GM12891 (cell line): ENCODE measurements at places on chromosomes 4 and X.

DNA sequence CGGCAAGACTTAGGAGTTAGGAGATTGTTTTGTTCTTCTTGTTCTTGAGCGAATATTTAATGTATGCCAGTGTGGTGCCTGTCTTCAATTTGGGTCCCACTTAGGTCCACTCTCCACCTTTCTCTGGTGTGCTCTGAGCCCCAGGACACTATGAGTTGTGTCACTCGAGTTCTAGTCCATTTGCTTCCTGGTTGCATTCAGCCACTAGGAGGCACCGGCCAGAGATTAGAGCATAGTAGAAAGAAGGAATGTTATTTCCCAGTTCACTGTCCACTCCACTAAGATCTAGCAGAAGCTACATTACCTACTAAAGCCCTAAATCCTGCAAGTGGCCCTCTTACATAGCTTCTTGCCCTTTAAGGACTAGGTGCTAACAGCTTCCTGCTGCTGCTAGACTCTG is 326.9 kb downstream of the NAF1 start:
- DNase-seq, result no peak

GRCh38 chrX:13330446-13330845 is 10.6 kb upstream of the ATXN3L start:
- DNase-seq, result no peak

DNA sequence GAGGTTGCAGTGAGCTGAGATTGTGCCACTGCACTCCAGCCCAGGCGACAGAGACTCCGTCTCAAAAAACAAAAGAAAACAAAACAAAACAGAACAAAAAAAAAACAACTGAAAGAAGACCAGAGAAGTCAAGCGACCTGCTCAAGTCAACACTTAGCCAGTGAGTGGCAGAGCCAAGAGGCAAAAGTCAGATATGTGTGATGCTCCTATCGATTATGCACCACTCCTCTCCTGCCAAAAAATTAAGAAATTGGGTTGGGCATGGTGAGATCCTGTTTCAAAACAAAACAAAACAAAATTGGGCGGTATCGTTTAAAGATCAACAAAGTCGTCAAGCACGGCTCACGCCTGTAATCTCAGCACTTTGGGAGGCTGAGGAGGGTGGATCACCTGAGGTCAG is 137.7 kb downstream of the PDS5A start:
- DNase-seq, result no peak

DNA sequence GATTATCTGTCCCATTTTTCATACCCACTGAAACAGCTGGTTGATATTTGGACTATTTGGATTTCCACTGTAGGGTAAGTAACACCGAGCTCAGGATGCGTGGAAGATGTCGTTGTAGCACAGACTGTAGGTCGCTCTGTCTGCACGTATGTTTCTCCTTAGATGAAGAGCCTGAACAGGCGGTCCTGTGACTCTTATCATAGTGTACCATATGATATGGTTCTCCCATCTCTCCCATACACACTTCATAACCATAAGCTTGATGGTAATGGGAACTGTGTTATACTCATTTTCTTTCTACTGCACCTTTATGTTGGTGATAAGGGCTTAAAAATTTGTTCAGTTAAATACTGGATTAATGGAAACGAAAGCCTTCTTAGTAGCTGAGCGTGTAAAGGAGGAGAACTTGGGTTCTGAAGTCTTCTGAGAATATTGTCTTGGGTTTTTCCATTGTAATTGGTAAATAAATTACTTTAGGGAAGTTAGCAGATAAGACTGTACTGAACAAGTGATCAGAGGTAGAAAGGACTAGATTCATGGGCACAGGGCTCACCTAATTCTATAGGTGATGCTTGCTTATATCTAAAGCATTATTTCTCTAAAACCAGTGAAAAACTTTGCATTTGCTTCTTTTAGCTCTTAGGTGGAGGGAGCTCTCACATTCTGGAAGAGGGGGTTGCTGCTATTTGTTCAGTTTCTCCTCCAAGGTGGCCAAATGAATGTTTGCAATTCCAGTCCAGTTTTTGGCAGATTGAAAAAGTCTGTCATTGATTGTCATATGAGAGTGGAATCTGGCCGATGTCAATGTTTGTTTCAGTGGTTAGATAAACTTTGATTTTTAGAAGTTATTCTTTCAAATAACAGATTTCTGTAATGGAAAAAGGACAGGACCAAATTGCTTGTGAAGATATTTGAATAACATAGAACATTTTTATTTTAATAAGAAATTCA is 15.8 kb downstream of the SMAD1 start:
- no peak for DNase-seq

- no peak for DNase-seq
Observed at GRCh38 chr4:81355136-81355535, 116.6 kb downstream of the RASGEF1B start.

GRCh38 chr4:156803056-156803455 is 168.5 kb downstream of the PDGFC start:
- no peak for DNase-seq

GRCh38 chr4:52575406-52575805 is 83.7 kb downstream of the USP46 start:
- no peak for DNase-seq
